Stimulated activated CD8-positive, alpha-beta memory T cell treated with anti-CD3 and anti-CD28 coated beads, Interleukin-15, amount 100 ng/mL, for 24 hours (primary cell): ENCODE measurements at places on chromosomes 4 and X.

- no peak for DNase-seq
Measured at GRCh38 chr4:139718833-139719232, 53.2 kb downstream of the MGST2 start.

GRCh38 chr4:74932832-74933561, at the start of gene PARM1:
PARM1 (plus strand) TSS chr4:74933116; CDS start chr4:74933328, 212 bp downstream.
- DNase-seq, result no peak

DNA sequence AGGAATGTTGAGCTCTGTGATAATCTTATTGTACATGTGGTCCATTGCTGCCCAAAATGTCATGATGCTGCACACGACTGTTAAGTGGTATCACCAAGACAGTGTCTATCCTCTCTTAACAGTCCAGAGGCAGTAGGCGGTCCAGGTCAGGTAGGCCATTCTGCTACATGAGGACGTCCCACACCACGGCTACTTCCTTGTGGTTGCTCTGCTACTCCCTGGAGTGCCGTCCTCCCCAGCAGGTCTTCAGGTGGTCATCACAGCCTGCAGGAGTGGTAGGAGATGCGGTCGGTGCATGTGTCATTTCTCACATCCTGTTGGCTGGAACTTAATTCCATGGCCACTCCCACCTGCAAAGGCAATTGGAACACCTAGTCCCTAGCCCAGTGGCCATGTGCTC, 11.5 kb upstream of the STK32B start:
- no peak for DNase-seq

- DNase-seq, result no peak
Measured at GRCh38 chrX:24391843-24392242, 31.4 kb downstream of the SUPT20HL1 start.

- no peak for DNase-seq
Measured at GRCh38 chr4:797066-797465, 28.9 kb downstream of the CPLX1 start.

DNA sequence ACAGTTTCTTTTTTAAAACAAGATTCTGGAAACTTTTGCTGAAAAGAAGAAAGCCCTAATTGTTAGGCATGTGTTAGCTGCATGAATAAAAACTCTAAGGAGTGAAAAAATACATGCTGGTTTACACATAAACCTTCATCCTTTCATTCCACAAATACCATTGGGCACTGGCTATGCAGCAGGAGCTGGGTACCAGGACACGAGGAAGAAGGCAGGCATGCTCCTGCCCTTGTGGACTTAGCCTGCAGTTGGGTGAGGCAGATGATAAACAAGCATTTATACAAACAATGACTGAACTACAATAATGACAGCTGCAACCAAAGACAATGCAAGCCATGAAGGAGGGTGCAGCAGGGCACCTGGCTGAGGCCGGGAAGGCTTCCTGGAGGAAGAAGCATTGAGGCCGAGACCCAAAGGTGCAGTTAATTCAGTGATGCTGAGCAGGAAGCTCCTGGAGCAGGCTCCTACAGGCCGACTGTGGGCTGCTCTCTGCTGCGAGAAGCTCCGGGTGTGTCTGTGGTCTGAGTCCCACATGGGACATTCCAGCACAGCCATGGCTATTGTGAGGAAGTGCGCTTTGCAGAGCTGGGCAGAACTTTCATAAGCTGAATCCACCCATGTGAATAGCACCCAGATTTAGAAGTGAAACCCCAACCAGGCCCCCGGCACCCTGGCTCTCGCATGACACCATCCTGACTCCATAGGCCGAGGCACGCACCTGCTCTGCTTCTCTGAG, 44.0 kb upstream of the MXD4 start:
- no peak for DNase-seq

DNA sequence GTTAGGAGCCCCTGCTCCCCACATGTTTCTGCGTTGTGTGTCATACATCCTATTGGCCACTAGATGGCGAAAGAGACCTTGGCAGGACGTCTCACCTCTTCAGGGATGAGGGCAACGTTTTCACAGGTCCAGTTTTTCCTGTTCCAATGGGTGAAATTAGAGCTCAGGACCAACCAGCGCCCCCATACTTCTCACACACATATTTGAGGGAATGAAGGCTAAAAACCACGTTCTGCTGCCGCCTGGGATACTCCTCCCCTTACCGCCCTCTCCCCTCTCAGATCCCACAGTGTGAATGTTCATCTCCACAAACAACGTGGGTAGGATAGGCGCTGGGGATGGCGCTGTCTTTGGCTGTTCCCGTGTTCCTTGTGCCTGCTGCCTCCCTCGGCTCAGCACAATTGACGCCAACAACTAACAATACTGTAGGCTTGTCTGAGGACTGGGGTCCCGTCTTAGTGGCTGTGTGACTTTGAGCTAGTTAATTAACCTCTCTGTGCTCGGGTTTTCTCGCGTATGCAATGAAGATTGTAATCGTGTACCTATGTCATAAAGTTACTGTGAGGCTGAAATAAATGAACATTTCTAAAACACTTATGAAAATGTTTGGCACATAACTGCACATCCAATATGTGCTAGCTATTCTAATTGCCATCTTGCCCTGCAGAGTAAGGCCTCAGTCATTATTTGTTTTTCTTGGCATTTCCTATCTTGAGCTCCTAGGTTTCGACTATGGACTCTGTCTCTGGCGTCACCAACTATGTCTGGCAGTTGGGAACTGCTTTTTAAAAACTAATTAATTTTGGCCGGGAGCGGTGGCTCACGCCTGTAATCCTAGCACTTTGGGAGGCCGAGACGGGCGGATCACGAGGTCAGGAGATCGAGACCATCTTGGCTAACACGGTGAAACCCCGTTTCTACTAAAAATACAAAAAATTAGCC, 181.3 kb upstream of the STK26 start:
- DNase-seq, result no peak

DNA sequence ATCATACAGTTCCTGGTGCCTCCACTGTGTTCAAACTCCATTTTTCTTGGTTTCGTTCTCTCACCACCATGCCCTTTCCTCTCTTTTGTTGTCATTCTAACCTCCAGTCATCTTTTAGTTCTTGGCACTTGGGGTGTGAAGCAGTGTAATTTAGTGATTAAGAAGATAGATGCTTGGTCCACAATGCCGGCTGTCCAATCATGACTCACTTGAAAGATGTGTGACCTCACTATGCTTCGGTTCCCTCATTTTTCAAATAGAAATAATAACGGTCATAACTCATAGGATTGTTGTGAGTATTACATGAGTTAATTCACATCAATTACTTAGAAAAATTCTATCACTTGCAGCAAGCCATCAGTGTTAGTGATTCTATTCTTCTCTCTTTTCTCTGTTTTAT, 327.8 kb downstream of the ADGRL3 start:
- no peak for DNase-seq
